Stimulated activated CD8-positive, alpha-beta memory T cell treated with anti-CD3 and anti-CD28 coated beads, Interleukin-4, amount 100 ng/mL, for 24 hours (primary cell): ENCODE measurements at places on chromosomes 5 and 9.

DNA sequence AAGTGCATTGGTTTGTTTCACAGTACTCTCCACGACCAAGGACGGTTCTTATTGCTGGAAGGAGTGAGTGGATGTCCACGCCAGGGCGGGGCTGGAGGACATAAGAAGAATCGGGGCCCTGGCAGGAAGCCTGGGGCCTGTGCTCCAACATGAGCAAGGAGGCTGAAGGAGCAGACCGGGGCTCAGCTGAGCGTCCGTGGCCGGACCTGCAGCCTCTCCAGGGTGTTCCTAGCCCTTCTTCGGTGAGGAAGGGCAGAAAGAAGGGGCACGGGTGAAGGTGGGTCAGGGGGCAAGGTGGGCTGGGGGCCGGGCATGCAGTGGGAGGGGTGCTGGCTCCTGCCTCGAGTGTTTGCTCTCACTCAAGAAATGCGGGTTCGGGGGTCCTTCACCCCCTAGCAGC lies 18.1 kb downstream of the FAM78A start:
- DNase-seq, result no peak

GRCh38 chr5:86757824-86758223 lies 140.1 kb downstream of the COX7C start:
- DNase-seq, result no peak

DNA sequence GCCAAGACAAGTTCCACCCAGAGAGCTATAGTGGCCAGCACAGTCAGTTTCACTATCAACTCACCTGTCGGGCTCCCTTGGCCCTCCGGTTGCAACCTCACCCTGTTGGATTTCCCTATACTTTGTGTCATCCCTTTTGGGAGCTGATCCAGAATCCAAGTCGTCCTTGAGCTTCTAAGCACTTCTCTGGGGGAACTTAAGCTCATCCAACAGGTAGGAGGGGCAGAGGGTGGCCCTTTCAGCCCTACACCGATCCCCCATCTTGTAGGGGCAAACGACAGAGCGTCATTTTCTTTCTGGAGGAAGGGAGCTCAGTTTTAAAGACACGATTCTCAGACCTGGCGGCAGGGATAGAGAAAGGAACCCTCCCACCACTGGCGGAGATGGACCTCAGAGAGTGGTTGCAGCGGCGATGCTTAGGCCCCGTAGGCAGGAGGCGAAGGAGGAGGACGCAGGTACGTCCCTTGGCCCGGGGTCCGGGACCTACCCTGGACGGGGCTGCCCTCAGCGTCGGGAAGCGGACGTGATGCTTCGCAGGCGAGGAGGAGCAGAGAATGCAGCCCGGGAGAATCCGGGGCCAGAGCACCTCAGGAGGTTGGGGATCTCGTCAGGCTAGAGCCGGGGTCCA lies 519 bp downstream of the ZER1 start:
- DNase-seq, result no peak

- no peak for DNase-seq
Observed at GRCh38 chr9:76733096-76733495, 31.1 kb upstream of the PCA3 start.

DNA sequence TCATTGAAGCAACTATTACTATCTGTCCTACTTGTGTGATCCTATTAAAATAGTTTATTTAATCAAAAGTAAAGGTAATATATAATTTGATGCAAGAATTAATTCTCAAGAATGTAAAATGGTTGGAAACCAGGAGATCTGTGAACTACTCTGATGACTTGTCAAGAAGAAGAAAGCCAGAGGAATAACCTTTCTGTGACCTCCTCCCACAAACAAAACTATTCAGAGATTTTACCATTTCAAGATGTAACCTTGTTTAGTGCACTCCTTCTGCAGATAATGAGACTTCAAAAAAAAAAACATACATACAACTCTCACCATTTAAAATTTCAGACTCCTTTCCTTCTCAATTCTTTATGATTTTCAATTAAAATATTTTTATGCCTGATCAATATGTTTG lies 79.5 kb downstream of the RFX3 start:
- no peak for DNase-seq

GRCh38 chr9:73807952-73808351 lies 656.3 kb downstream of the ANXA1 start:
- DNase-seq, result no peak

DNA sequence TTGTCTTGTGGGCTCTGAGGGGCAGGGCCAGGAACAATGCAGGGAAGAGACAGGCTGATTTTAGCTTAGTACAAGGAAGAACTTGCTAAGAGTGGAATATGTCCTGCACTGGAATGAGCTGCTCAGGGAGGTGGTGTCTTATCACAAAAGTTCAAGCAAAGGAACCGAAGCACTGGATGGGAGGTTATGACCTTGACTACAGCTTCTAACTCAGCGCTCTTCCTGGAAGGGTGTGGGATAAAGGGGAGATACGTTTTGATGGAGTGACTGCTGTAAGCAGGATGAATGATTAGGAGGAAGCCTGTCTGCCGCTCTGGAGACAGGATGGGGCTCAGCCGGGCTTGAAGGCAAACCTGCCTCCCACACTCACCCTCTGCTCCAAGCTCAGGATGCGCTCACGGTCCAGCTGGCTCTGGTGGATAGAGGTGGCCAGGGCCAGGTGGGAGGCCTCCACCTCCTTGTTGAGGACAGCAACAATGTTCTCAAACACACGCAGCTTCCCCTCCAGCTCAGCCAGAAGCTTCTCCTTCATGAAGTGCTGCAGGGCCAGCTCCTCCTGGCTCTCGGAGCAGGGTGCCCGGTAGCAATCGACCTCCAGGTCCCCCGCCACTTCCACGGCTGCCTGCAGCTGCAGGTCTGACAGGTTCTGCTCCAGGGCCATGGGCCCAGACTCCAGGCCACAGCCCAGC lies 13.5 kb downstream of the TRAF1 start:
- no peak for DNase-seq

GRCh38 chr5:78753093-78753531 lies 104.5 kb upstream of the LHFPL2 start:
- DNase-seq, result no peak

DNA sequence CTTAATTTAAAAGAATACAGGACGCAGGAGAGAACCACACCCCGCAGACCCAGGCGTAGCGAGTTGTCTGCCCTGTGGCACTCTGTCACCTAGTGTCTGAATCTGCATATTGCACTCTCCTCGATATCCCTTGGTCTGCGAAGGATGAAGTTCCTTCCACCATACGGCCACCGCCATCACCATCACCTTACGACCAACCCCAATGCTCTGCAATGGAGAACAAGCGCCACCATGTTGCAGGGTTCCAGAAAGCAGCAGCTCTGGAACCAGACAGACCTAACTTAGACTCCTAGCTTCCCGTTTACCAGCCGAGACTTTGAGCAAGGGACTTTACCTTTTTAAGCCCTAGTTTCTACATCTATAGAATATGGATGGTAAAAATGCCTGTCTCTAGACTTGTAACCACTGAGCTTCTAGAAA lies 77.4 kb upstream of the DMRT1 start:
- DNase-seq, result no peak

- DNase-seq, result no peak
Observed at GRCh38 chr5:80114860-80115259, 79.7 kb downstream of the THBS4 start.

GRCh38 chr5:61653807-61654580 lies 321.9 kb downstream of the ZSWIM6 start:
- DNase-seq, result no peak
